Pancreas (tissue), 10 donors: ENCODE measurements at places on chromosomes 1 and 21. TPM values are rescaled to one million over a fixed set of nuclear protein-coding genes. Genes with fewer than 3 reads are reported as not detected.

Gene LHX8
- not detected for total RNA-seq

Gene TRIM45
- 3.1 TPM for total RNA-seq

Gene MNDA
- 2.5 TPM for total RNA-seq

Gene TADA1
- 6.2 TPM for total RNA-seq

DNA sequence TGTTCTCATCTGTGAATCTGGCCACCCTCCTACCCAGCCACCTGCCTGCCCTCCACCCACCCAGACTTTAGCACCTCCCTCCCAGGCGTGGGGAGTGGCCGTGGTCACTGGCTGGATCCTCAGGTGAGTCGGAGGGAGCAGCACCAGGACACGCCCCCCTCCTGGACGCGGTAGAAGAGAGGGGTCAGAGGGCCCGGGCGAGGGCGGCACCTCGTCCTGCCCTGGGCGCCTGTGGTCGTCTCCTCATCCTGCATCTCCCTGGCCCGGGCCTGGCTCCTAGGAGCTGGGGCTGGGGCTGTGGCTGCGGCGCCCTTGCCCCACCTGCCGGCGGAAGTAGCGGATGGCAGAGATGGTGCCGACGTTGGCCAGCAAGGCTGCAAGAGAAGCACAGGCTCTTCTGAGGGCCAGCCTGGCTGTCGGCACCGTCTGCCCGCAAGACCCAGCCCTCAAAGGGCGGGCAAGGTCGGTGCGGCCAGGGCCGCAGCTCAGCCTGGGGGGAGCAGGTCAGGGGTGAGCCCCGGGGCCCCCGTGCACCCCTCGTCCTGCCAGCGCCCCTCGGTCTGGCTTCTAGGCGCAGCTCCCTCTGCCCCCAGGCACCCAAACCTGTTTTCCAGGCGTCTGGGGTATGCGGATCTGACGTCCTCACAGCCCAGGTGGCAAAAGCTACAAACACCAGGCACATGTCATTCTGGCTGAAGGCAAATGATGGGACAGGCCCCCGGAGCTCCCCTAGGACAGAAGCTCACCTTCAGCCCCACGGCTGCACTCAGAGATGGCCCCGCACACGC lies 5.8 kb downstream of the PERM1 start:
- H3K4me1 ChIP-seq: no peaks in the 10 kb centered on the region
- no peak overlapping the region for H3K27ac ChIP-seq
- peak; percentile 67 for DNase-seq
- H3K4me3 ChIP-seq: no peak overlapping the region
- no peaks in the 10 kb centered on the region for H3K36me3 ChIP-seq

DNA sequence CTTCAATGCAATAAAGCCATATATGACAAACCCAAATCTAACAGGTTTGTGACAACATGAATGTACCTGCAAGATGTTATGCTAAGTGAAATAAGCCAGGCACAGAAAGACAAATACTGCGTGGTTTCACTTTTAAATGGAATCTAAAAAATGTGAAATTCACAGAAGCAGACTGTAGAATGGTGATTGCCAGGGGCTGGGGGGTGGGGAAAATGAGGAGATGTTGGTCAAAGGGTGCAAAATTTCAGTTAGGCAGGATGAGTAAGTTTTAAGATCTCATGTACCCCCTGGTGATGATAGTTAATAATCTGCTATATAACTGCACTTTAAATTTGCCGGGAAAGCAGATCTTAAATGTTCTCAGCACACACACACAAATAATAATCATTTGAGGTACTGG lies 160.5 kb downstream of the PTBP2 start:
- H3K27me3 ChIP-seq: no peaks in the 10 kb centered on the region
- H3K36me3 ChIP-seq: no peaks in the 10 kb centered on the region
- DNase-seq: no peak
- H3K4me1 ChIP-seq: no peaks in the 10 kb centered on the region
- no peak overlapping the region for H3K4me3 ChIP-seq

DNA sequence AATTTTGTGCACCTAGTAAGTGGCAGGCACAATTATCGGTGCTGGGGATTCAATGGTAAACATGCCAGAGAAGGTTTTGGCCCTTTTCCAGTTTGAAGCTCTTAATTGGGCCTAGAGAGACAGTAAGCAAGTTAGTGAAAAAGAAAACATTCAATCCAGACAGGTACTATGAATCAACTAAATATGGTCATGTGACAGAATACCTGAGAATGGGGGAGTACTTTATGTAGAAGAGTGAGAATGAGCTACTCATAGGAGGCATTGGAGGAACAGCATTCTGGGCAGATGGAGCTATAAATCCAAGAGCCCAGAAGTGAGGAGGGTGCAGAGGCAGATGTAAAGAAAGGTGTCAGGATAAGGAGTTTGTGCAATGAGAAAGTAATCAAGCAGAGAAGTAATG lies 1017.9 kb downstream of the ADGRL2 start:
- DNase-seq: no peak
- no peak overlapping the region for H3K4me3 ChIP-seq
- H3K4me1 ChIP-seq: no peaks in the 10 kb centered on the region
- H3K27ac ChIP-seq: no peak overlapping the region
- no peaks in the 10 kb centered on the region for H3K36me3 ChIP-seq
